Left colon (tissue), 2 donors: ENCODE measurements at places on chromosomes 5 and 9. TPM values are rescaled to one million over a fixed set of nuclear protein-coding genes. Genes with fewer than 3 reads are reported as not detected.

GRCh38 chr5:59617186-59617771 lies 276.2 kb downstream of the PDE4D start:
- no peak for DNase-seq

The IL13 gene
- not detected for total RNA-seq

GRCh38 chr5:23314827-23315226 lies 192.6 kb upstream of the PRDM9 start:
- no peak for DNase-seq

DNA sequence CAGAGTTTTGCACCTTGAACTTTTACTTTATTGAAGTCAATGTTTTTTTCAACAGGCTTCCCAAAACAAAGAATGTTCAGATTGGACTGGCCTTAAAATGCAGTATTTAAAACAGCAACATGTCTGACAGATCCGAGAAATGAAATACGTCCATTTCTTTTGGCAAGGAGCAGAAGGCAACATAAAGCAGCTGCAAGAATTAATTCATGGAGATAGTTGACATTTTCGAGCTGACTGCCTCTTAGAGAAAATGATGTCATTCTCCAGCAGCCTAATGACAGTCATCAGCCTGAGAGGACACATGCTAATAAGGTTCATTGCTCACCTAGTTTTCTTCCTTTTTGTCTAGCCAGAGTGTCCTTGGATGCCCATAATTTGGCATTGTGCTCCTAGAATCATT lies 232.2 kb upstream of the SEMA6A start:
- DNase-seq, result no peak

- no peak for DNase-seq
These were observed 276.7 kb downstream of the CDH10 start for GRCh38 chr5:24368115-24368514.

The CRHBP gene
- not detected for total RNA-seq

The CER1 gene
- not detected for total RNA-seq

The SPTAN1 gene
- total RNA-seq, result 277 TPM

- no peak for DNase-seq
These were observed 24.8 kb downstream of the STX17 start for GRCh38 chr9:99931155-99931840.

The MARCHF11 gene
- total RNA-seq, result not detected

- no peak for DNase-seq
These were observed 277.5 kb downstream of the EPB41L4A start for GRCh38 chr5:112141582-112141981.

The AK8 gene
- not detected for total RNA-seq

The CDH10 gene
- total RNA-seq, result 0.15 TPM

The GPR151 gene
- total RNA-seq, result not detected

GRCh38 chr5:72248410-72248981 lies 71.5 kb downstream of the MRPS27 start:
- DNase-seq, result peak; percentile 27

The BNC2 gene
- total RNA-seq, result 19.3 TPM

DNA sequence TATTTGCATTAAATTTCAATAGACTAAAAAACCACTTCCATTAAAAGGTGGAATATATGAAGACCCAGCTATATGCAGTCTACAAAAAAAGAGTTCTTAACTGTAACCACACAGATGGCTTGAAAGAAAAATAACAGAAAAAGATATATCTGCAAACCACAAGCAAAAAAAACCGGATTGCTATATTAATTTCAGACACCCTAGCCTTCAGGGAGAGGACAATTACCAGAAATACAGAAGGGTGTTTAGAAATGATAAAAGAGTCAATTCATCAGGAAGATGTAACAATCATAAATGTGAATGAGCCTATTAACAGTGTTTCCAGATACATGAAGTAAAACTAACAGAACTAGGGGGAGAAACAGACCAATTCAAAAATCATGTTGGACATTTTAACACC lies 56.9 kb upstream of the SMIM23 start:
- no peak for DNase-seq

DNA sequence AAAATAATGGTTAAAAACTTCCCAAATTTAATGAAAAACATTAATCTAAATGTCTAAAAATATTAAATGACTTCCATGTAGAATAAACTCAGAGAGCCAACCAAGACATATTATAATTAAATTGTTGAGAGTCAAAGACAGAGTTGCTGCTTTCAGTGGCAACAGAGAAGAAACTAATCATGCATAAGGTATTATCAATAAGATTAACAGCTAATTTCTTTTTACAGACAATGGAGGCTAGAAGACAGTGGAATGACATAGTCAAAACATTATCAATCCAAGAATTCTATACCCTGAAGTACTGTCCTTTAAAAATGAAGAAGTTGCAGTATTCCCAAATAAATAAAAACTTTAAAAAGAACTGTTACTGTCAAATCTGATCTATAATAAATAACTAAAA lies 268.7 kb downstream of the IRX2 start:
- no peak for DNase-seq

The FOXI1 gene
- total RNA-seq, result not detected
